ENCODE measurements at places on chromosomes 3 and 15.

GRCh38 chr3:167184511-167184910 lies 195.6 kb downstream of the ZBBX start:
- DNase-seq: no peak

DNA sequence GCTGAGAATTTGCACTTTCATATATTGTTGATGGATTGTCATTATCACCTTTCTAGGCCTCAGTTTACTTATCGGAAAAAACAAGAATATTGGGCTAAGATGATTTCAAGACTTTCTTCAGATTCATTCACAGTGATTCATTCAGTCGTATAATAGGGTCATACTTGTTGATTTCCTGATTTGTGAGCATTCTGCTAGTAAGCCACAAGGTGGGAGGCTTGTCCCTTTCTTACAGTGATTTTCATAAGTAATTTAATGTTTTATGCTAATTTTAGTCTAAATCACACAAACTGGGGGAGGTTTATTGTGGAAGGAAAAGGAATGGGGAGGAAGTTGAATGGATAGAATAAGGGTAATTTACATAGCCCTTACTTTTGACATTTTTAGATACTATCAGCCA lies 126.8 kb upstream of the GOLGA6L4 start:
- DNase-seq: no peak

GRCh38 chr3:168341192-168341815 lies 245.6 kb upstream of the GOLIM4 start:
- no peak for DNase-seq

DNA sequence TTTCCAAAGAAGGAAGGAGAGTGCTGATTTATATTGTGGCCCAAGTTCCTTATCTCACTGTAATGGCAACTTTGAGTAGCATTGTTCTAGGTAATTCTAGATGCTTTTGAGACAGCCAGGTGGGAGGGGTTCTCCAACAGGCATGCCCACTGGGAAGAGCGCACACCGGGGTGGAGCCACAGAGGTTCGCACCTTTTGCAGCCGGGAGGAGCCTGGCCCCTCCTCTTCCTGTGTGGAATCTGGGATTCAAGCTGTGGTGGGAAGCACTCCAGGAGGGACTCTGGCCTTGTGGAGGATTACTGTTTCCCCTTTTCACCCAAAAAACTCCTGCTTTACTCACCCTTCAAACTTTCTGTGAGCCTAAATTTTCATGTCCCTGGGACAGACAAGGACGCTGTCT lies 53.1 kb downstream of the CFAP20DC start:
- DNase-seq: no peak

DNA sequence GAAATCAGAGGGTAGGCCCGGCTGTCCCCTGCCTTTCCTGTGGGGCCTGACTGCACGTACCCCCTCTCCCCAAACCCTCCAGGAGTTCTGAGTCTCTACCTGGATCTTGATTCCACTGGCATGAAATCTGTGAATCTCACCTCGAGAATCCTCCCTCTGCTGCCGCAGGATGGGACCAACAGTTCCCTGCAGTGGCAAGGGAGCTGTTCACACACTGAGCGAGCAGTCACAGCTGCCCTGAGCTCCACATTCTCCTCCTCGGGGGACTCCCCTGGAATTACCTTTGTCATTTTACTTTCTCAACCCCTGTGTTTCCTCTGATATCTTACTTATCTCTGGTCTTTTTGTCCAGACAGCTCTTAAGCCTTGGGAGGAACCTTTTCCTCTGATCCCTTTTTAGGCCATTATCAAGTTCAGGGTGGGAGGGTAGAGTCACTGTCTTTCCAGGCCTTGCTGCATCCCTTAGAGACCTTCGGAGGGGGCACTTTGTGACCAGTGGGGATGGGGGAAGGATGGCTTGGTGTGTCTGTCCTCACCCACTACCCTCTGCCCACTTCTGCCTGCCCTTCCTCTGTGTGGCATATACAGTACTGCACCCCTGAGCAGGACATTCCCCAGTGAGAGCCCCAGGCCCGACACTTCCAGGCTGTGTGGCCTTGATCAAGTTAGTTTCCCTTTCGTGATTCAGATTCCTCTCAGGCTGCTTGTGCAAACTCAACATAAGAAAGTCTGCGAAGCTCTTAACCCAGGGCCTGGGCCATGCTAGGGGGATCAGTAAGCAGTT lies 42.0 kb downstream of the CACNA2D3 start:
- no peak for DNase-seq

GRCh38 chr3:196360586-196360985 lies 22.4 kb upstream of the TM4SF19 start:
- DNase-seq: no peak
